ENCODE measurements at places on chromosomes 12 and 14.

- peak; percentile 54 for DNase-seq
These were observed 29.5 kb upstream of the HIGD1C start for GRCh38 chr12:50922820-50923219.

- DNase-seq, result no peak
These were observed 52.5 kb downstream of the NTF3 start for GRCh38 chr12:5484426-5484825.

- DNase-seq, result no peak
These were observed 32.9 kb downstream of the RAB21 start for GRCh38 chr12:71787580-71787979.

DNA sequence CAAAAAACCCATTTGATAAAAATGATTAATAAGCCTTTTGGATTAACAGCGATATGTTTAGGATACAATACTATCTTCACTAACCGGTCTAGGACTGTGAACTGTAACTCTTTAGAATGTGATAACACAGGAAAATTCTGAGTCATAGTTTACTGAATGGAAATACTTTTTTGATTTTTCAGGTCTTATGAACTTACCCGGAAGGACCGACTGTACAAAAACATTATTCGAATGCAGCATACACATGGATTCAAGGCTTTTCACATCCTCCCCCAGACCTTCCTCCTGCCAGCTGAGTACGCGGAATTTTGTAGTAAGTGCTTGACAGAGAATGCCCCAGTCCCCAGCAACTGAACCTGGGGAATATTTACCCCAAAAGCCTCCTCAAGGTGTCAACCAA lies 29.0 kb downstream of the TTLL5 start:
- peak; percentile 78 for DNase-seq

- peak; percentile 69 for DNase-seq
These were observed 147.1 kb upstream of the SLCO1C1 start for GRCh38 chr12:20547816-20548575.

DNA sequence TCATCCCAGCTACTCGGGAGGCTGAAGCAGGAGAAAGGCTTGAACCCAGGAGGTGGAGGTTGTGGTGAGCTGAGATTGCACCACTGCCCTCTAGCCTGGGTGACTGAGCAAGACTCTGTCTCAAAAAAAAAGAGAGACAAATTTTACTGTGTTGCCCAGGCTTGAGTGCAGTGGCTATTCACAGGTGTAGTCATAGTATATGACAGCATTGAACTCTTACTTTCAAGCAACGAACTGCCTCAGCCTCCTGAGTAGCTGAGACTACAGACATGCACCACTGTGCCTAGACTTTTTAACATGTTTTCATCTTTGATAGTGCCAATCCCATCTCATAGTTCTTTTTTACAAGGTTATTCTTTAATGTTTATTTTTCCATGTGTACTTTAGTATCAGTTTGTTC lies 13.7 kb downstream of the ARID2 start:
- DNase-seq, result no peak

- DNase-seq, result no peak
These were observed 242.9 kb downstream of the CHST11 start for GRCh38 chr12:104699489-104700190.

DNA sequence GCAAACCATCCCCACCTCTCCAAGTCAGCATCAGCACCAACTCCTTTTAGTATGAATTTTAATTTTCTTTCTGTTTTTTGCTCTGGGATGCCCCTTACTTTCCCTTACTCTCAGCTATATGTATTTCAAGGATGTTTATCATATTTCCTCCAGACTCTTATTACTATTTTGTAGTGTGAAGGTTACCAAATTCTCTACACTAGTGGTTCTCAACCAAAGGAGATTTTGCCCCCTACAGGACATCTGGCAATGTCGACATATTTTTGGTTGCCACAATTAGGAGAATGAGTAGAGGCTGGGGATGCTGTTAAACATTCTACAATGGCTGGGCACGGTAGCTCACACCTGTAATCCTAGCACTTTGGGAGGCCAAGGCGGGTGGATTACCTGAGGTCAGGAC lies 29.1 kb upstream of the SOS2 start:
- DNase-seq, result peak; percentile 54

DNA sequence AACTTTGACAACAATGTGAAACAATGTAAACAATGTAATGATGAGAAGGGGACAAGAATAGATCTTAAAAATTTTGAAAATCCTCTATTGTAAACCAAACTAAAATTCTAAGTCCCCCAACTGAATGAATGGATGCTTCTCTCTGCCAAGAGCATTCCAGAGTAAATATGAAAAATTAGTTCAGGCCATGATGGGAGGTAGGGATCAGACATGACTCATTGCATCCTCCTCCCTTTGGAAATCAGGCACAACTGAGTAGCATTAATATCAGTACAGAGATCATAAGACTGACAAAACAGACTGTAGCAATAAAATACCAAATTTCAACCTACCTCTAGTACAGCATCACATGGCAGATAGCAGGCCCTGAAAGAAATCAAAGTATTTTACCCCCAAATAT lies 559.9 kb downstream of the C12orf50 start:
- peak; percentile 27 for DNase-seq

DNA sequence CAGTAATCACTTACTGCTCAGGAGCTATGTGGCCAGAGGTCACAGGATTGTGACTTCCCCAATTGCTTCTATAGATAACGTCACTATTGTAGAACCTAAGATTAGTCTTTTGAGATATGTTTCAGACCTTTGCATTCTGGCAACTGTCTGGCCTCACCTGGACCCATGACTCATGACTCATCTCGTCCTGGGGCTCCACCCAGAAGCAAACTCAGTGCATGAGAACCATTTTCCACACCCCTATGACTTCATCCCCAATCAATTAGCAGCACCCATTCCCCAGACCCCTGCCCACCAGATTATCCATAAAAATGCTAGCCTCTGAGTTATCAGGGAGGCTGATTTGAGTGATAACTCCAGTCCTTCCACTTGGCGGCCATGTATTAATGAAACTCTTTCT lies 186.9 kb downstream of the EMP1 start:
- DNase-seq, result no peak

DNA sequence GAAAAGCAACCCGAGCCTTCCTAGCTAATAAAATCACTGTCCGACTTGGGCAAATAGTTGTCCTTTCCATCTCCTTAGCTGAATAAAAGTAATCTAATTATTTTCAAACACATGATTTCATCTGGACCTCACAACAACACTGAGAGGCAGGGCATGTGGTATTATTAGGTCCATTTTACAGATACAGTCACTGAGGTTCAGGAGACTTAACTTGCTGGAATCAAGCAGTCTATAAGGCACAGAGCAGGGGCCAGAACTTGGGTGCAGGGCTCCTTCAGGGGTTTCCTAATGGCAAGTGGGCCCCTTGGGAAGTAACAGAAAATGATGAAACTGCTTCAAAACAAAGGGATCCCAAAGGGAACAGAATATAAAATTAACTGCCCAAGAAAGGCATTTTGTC lies 15.5 kb downstream of the PLXNC1 start:
- no peak for DNase-seq

GRCh38 chr14:43132441-43132840 lies 1374.6 kb downstream of the FSCB start:
- no peak for DNase-seq

DNA sequence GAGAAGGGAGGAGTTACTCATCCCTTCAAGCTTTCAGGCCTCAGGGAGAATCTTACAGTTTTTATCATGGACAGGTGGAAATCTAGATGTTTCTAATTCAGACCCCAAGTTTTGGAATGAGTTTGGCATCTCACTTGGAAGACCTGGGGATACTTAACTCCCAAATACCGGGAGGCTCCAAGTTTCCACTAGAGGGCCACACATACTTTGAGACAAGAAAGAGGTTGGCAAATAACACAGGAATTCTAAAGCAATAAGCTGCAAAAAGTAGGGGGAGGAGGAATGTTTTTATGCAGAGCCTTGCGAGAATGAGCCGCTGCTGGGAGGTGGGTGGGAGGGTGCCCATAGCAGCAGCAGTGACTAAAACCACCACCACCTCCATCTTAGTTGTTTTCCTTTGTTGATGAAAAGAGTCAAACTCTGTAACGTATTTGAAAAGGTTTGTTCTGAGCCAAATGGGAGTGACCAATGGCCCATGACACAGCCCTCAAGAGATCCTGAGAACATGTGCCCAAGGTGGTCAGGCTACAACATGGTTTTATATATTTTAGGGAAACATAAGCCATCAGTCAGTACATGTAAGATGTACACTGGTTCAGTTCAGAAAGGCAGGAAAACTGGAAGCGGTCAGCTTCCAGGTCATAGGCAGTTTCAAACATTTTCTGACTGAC lies 34.2 kb upstream of the RNASE1 start:
- peak; percentile 47 for DNase-seq

DNA sequence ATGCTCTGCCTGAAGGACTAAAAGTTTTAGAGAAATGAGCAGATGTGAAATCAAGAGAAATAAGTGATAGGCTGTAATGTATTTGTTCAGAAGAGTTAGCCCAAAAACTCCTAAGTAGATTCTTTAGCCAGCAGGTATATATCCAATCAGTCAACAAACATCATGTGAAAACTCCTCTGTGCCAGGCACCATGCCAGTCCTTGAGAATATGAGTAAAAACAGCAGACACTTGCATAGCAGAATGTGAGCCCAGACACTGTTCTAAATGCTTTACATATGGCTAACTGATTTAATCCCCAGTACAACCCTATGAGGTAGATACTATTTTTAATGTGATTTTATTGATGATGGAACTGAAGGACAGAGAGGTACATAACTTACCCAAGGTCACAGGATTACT lies 329.8 kb downstream of the PAWR start:
- no peak for DNase-seq

GRCh38 chr12:108321688-108322087 lies 17.4 kb downstream of the CMKLR1 start:
- no peak for DNase-seq

GRCh38 chr12:54996205-54996604 lies 11.6 kb upstream of the TESPA1 start:
- DNase-seq, result no peak

GRCh38 chr12:18718462-18718861 lies 19.4 kb downstream of the PLCZ1 start:
- DNase-seq, result no peak

GRCh38 chr14:61466249-61466904 lies 145.0 kb downstream of the PRKCH start:
- peak; percentile 99 for DNase-seq

DNA sequence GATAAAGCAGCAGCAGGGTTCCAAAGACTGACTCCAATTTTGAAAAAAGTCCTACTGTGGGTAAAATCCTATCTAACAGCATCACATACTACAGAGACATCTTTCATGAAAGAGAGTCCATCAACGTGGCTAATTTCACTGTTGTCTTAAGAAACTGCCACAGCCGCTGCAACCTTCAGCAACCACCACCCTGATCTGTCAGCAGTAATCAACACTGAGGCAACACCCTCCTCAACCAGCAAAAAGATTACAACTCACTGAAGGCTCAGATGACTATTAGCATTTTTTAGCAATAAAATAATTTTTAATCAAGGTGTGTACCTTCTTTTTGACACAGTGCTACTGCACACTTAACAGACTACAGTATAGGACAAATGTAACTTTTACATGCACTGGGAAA lies 6.6 kb downstream of the CAPRIN2 start:
- DNase-seq, result peak; percentile 4

DNA sequence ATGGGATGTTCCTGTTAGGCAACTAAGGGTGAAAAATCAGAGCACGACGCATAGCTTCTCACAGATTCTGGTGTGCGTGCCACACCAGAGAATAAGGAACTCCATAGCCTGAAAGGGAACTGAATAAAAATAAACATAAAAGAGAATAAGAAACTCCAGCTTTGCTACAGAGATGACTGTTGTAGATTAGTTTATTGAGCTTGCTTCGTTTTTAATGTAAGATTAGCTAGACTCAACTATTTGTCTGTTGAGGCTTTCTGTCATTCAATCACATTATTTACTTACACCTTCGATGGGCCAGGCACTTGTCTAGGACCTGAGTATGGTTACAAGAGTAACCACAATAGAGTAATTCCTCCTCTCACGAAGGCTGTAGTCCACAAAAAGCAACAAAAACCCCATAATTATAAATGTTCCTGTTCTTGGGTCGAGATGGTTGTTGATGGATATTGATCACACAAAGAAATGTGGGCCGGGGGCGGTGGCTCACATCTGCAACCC lies 807 bp upstream of the ZCCHC8 start:
- no peak for DNase-seq

- no peak for DNase-seq
These were observed 12.5 kb downstream of the RAB21 start for GRCh38 chr12:71767183-71767582.

- no peak for DNase-seq
These were observed 2.4 kb downstream of the DHRS2 start for GRCh38 chr14:23638414-23639047.

DNA sequence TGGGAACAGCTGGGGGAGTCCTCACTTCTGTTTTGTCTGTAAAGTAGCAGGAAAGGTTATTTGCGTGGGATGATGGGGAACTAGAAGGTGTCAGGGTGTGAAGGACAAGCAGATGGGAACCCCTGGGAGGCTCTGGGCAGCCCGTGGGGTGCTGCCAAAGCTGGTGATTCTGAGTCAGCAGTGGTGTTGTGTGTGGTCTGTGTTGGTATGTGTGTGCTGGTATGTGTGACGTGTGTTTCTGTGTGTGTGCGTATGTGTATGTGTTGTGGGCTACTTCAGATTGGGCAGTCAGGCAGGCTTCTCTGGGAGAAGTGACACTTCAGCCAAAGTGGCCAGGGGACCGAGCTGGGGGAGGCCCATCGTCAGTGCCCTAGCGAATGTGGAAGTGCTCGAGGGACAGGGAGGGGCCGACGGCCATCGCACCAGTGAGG lies 15.3 kb upstream of the BDKRB2 start:
- DNase-seq, result peak; percentile 63

DNA sequence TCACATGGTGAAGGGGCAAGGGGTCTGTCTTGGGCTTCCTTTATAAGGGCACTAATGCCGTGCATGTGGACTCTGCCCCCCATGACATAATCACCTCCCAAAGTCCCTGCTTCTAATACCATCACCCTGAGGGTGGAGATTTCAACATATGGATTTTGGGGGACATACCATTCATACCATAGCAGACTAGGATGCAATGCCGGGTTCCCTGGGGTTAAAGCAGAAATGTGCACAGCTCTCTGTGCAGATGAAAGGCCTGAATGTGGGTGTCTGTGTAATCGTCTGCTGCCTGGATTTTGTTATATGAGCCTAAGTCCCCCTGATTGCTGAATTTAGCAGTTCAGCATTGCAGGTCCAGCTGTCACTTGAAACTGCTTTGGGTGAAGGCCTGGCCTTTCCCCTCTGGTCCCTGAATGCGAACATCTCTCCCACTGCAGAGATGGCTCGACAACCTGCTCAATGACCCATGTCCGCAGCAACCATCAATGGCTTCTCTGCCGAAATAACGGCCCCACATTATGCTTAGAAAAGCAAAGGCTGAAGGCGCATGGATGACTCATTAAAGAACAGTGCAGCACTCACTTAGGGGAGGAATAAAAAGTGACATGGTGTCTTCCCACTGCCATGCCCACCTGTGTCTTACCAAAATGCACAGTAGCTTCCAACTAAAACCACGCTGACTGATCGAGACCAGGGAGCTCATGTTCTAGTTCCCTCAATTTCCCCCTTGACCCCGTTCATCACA lies 286.3 kb downstream of the DPF3 start:
- DNase-seq, result peak; percentile 47

Measured in iris pigment epithelial cell (primary cell).